Hematopoietic multipotent progenitor cell (in vitro differentiated cells): ENCODE measurements at places on chromosomes 11 and 22. TPM values are rescaled to one million over a fixed set of nuclear protein-coding genes. Genes with fewer than 3 reads are reported as not detected.

The LUZP2 gene
- total RNA-seq, result not detected

The GLYATL1 gene
- total RNA-seq, result 0.81 TPM

The TYR gene
- not detected for total RNA-seq

The ROBO4 gene
- total RNA-seq, result 93.7 TPM

DNA sequence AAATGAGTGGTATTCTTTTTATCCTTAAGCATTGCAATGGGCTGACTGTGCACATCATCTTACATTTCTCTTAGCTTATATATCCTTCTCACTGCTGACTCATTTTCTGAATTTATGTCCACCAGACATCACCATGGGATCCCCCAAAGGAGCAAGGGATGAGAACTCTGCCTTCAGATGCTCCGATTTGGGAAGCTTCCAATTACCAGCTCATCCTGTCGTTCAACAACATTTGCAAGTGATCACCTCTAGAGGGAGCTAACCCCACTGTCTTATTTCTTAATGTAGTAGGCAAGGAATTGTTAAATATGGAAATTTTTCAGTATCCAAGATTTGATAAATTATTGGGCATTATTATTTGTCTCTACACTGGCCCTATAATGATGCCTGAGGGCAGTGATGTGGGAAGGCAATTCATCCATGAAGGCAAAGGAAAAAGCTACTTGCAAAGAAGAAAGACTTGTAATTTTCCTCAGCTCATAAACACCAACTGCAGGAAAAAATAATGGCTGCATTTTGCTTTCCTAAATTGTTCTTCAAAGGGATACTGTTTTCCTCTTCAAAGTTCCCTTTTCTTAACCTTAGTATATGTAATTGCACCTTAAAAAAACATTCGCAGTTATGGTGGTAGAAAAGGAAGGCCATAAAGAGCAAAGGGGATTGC is 102.4 kb upstream of the FSHB start:
- DNase-seq, result peak; percentile 18

- no peak for DNase-seq
These were observed 227.1 kb downstream of the CEP164 start for GRCh38 chr11:117554601-117555333.

DNA sequence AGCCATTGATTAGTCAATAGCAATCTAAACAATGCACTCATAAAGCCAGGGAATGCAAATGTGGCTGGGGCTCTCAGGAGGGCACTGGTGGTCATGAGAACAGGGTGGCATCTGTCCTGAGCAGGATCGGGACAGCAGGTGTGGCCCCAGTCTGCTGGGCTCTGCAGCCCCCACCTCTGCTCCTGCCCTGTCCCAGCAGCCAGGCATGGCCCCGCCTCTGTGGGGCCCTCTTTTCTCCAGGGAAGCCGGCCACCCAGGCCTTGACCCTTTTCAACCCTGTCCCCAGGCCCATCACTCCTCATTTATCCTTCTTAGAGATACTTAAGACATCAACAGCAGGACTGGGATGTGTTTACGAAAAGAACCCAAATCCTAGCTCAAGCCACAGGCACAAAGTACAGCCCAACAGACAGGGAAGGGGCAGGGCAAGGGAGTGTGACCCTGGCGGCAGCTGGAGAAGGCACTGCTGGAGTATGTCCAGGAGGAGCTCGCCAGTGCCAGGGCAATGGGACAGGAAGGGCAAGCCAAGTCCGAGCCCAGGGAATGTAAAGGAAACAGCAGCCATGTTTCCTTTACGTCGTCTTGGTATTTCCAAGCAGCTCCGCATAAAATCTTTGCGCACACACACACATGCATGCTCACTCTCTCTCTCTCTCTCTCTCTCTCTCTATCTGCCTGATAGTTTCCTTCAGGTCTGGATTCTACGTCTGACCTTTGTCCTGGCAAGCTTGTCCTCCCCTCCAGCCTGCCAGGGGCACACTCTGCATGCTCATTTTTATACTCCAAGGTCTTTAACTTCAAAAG is 59.9 kb downstream of the DGCR2 start:
- DNase-seq, result no peak

DNA sequence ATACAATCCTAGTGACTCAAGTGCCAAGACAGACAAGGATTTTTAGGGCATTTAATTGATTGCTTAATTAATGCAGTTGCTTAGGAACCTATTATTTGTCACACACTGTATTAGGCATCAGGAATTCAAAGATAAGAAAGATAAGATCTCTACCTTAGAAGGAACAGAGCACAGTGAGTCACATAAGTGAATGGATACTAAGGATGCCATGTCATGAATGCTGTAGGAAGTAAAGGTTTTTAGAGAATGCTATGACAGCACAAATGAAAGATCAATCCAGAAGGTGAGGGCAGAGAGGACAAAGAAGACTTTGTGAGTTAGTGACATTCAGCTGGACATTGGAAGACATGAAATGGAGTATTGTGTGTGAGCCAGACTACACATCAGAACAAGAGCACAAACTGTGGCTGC is 147.9 kb upstream of the DDI1 start:
- DNase-seq, result no peak

GRCh38 chr22:39292561-39293074 is 26.8 kb downstream of the RPL3 start:
- peak; percentile 50 for DNase-seq
